Right lung (tissue), 10 donors: ENCODE measurements at places on chromosomes 1 and 21. TPM values are rescaled to one million over a fixed set of nuclear protein-coding genes. Genes with fewer than 3 reads are reported as not detected.

The CDC20 gene
- polyA plus RNA-seq, result 34.5 TPM

The CADM3 gene
- polyA plus RNA-seq, result 1.6 TPM

The CNN3 gene
- polyA plus RNA-seq, result 342 TPM

The SUSD4 gene
- 26.9 TPM for polyA plus RNA-seq

The MPZ gene
- 2.6 TPM for polyA plus RNA-seq

The BRINP2 gene
- 0.80 TPM for polyA plus RNA-seq

The IQGAP3 gene
- polyA plus RNA-seq, result 18.8 TPM

The KCNJ15 gene
- 90.3 TPM for polyA plus RNA-seq

The GNAT2 gene
- polyA plus RNA-seq, result not detected

The RGS4 gene
- polyA plus RNA-seq, result 3.7 TPM

The CFAP126 gene
- 15.3 TPM for polyA plus RNA-seq

The ACTL8 gene
- not detected for polyA plus RNA-seq

The SYCP1 gene
- polyA plus RNA-seq, result 0.23 TPM

The MNDA gene
- 6.9 TPM for polyA plus RNA-seq

The CCDC30 gene
- polyA plus RNA-seq, result 14.5 TPM

The SLC25A24 gene
- 86.5 TPM for polyA plus RNA-seq

The LAD1 gene
- 14.5 TPM for polyA plus RNA-seq

The CD52 gene
- 2.8 TPM for polyA plus RNA-seq

The FMO5 gene
- 11.0 TPM for polyA plus RNA-seq

The SGIP1 gene
- 10.9 TPM for polyA plus RNA-seq

The GLRX2 gene
- polyA plus RNA-seq, result 12.0 TPM

The CELA2B gene
- polyA plus RNA-seq, result 1.00 TPM

The METTL25B gene
- polyA plus RNA-seq, result 42.0 TPM

The C1orf141 gene
- polyA plus RNA-seq, result not detected

The RAD54L gene
- polyA plus RNA-seq, result 15.6 TPM

The LCE1B gene
- polyA plus RNA-seq, result not detected

The SMCP gene
- polyA plus RNA-seq, result not detected

The KRTAP12-2 gene
- polyA plus RNA-seq, result not detected

The CCDC27 gene
- polyA plus RNA-seq, result 0.19 TPM

The MSH4 gene
- polyA plus RNA-seq, result 0.58 TPM

The NBPF19 gene
- polyA plus RNA-seq, result 17.1 TPM

The SCAMP3 gene
- 42.8 TPM for polyA plus RNA-seq

The AMPD1 gene
- not detected for polyA plus RNA-seq

The PRKAA2 gene
- polyA plus RNA-seq, result 4.1 TPM

The OR2M3 gene
- 0.04 TPM for polyA plus RNA-seq

The GPR3 gene
- polyA plus RNA-seq, result 0.59 TPM

The ARHGEF16 gene
- 8.7 TPM for polyA plus RNA-seq

The ELF3 gene
- 54.6 TPM for polyA plus RNA-seq

The ATF6 gene
- 28.5 TPM for polyA plus RNA-seq

The DEPDC1 gene
- polyA plus RNA-seq, result 16.0 TPM

The RPS6KC1 gene
- 27.8 TPM for polyA plus RNA-seq

The NECTIN4 gene
- polyA plus RNA-seq, result 9.1 TPM

The CASQ2 gene
- polyA plus RNA-seq, result 1.9 TPM

The TRIM67 gene
- 0.34 TPM for polyA plus RNA-seq
